SW 1271 (cell line): ENCODE measurements at places on chromosomes 3 and 15.

GRCh38 chr3:149792452-149793270, at the start of gene ANKUB1:
Gene ANKUB1 (minus strand): TSS chr3:149792554. CDS start chr3:149792366, 188 bp downstream.
- no peak for DNase-seq

DNA sequence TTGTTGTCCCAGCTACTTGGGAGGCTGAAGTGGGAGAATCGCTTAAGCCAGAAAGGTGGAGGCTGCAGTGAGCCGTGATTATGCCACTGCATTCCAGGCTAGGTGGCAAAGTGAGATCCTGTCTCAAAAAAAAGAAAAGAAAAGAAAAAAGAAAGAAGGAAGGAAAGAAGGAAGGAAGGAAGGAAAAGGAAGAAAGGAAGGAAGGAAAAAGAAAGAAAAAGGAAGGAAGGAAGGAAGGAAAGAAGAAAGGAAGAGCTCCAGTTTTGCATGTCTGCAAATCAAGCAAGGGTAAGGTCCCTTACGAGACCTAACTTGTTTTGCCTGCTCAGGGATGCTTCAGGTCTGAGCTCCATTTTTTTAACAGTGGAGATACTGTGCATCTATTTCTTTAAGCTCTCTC, 3.6 kb upstream of the XIRP1 start:
- no peak for DNase-seq

DNA sequence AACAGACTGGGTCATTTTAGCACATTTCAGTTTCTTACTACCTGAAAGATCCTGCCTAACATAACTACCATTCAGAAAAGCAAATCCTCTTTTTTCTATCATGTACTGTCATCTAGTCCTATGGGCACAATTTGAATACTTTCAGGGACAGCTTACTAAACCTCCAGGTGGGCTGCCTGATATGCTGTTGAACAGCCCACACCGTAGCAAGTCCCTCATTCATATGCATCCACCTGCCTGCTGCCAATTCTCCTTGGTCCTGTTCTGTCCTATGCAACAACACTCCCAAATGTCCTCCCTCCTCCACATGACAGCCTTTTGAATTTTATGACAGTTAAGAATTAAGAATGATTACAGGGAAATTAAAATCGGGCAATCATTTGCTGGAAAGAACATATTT, 137.9 kb downstream of the KCNAB1 start:
- DNase-seq, result no peak

DNA sequence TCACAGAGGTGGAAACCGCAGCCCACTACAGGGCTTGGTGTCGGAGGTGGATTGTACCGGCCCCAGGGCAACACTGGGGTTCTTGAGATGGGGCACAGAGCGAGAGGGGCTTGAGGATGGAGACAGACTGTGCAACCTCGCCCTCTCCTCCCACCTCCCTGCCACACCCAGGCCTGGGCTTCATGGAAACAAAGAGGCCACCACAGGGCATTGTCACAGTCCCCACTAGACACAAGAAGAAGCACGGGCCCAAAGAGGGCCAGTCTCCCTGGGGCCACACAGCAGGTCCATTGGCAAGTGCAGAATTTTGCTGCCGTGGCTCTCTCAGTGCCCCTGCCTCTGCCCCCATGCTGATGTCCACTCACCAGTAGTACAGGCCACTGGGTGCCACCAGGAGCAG, 4.1 kb upstream of the CALML4 start:
- no peak for DNase-seq
